ENCODE measurements at places on chromosomes 3 and 15. TPM values are rescaled to one million over a fixed set of nuclear protein-coding genes. Genes with fewer than 3 reads are reported as not detected.

GRCh38 chr3:13666227-13666619, 117.3 kb downstream of the FBLN2 start:
- DNase-seq, result no peak

The RGMA gene
- total RNA-seq, result 3.6 TPM

DNA sequence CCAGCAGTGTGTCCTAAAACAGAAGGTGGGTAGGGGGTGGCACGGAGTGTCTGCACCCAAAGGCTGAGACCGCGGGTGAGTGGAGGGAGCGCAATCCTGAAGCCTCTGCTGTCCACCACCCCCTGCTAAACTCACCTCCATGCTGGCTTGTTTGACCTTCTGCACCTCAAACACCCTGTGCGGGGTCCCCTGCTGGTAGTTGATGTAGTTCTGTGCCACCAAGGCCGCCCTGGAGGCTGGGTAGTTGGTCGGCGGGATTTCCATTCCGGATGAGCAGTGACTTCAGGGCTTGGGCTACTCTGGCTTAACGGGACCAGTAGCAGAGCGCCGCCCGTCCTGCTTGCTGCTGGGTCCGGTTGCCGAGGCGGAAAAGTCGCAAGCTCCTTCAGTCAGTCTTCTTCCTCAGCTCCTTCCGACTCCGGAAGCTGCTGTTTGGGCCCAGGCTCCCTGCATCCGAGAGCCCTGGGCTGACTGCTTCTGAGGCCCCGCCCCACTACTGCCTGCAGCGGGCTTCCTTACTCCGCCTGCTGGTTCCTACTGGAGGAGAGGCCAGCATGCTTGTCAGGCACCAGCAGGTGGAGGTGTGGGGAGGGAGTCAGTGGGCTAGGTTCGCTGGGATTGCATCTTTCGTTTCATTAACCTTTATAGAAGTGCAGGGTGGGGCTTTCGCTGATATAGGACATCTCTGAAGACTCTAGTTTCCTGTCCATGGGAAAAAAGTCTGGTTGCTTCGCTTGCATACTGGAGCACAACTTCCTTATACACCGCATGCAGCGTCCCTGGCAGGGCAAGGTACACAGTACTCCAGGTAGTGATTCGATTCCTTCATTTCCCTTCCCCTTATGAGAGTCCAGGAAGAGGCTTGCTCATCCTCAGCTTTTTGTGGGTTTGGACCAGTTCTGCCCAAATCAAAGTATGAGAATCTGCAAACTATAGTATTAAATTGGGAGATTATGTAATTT, at the start of gene LXN:
TSS of gene LXN (minus strand) at position 434 of the 962 bp plus-strand sequence. CDS start at position 264, 170 bp downstream.
- no peak for DNase-seq

The PLIN1 gene
- total RNA-seq, result not detected

GRCh38 chr15:68559345-68560310, 19.2 kb upstream of the CORO2B start:
- DNase-seq, result peak; percentile 77

- DNase-seq, result no peak
These were observed 179.1 kb downstream of the NTRK3 start for GRCh38 chr15:88077296-88078020.

The FSTL1 gene
- 1,532 TPM for total RNA-seq

- DNase-seq, result no peak
These were observed 205.7 kb upstream of the ROBO1 start for GRCh38 chr3:79973482-79973881.

DNA sequence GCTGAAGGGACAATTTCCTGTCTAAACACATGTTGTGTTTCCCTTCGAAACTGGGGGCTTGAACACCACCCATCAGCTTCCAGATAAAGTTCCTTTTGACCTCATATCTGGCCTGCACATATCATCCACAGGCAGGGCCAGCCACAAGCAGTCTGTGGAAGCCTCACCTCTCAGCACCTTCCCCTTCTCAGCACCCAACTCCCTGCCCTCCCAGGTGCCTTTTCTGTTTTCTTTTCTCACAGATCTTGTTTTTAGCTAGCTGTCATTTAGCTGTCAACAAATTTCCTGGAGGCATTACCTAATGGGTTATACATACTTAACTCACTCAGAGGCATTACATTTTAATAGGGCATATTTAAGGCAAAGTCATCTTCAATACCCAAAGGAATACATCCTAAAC, 93.9 kb downstream of the SEMA6D start:
- DNase-seq, result no peak

The CHRD gene
- total RNA-seq, result 0.26 TPM

The LRRN1 gene
- not detected for total RNA-seq

The SI gene
- not detected for total RNA-seq

DNA sequence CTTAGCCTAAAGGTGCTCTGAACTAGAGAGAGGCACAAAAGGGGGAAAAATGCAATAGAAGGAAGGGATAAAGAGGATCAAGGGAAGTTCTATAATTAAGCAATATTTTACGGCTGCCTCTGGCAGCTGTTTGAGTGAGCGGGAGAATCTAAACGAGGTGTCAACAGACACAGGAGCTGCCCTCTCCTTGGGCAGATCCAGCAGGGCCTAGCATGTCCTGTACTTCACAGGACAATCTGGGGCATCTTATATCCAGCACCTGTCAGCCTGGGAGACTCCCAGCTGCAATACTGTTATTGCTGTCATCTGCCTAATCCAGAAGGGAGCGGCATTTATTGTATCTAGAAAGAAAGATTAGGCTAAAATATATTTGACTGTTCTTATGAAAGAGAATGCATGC, 68.9 kb downstream of the WWTR1 start:
- DNase-seq, result no peak

DNA sequence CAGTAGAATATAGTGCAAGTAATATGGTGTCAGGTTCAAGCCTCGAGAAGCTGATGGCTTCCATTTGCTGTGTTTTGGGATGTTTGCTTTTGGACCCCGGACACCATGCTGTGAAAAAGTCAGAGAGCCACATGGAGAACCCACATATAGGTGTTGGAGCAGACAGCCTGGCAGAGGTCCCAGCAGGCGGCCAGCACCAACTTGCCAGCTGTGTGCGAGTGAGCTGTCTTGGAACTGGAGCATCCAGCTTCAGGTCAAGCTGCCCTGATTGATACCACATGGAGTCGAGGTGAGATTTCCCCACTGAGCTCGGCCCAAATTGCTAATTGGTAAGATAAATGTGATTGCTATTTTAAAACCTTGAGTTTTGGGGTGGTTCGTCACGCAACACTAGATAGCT, 185.7 kb upstream of the TBL1XR1 start:
- no peak for DNase-seq

DNA sequence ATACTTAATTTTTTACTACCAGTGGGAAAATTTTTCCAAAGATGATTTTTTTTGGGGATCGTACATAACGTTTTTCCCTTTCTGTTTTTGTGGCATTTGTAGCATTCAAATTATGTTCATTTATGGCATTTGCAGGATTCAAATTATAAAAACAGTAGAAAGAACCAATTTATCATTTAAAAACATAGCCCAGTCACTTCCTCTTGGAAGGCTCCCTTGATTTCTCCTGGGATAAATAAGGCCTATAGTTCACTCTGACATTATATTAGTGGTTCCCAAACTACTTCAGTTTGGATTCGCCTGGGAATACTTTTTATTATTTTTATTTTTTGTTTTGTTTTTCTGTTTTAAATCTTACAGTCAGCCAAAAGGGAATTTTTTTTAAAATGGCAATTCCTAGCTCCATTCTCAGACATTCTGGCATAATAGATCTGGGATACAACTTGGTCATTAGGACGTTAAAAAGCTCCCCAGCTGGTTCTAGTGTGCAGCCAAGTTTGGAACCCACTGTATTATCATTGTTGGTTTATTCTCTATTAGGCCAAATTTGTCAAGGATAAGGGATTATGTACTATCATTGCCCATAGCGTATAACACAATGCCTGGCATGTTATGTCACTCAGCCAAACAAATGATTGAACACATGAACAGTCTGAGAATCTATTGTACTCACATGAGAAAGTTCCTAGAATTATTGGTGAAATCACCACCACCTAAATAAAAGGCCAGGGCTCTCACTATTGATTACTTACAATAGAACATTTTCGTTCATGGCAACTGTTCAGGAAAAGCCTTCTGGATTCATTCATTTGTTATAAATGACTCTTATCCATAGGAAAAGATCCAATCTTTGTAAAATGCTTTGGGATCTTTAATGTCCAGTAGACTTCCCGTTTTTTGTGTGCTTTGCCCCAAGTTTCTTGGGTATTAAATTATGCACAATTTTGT, 28.9 kb downstream of the RARB start:
- no peak for DNase-seq

DNA sequence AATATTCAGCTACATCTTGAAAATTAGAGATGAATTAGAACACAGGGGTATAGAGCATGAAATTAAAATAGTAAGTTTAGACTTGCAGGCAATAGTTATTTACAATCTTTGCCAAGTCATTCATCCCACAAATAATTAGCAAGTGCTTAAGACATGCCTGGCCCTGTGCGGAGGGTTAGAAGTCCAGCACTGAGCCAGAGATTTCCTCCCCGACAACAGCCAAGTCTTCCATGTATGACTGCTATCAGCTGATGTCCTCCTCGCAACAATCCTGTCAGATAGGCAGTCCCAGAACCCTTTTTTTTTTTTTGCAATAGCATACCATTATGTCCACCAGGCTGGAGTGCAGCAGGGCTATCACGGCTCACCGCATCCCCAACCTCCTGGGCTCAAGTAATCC, 14.6 kb downstream of the SIN3A start:
- DNase-seq, result no peak

The SLC35G2 gene
- 39.4 TPM for total RNA-seq

GRCh38 chr3:191493336-191493735, 32.4 kb downstream of the PYDC2 start:
- no peak for DNase-seq

The GOLGA8O gene
- not detected for total RNA-seq

The MRAS gene
- 75.6 TPM for total RNA-seq

The CFAP100 gene
- not detected for total RNA-seq

- no peak for DNase-seq
These were observed 437.9 kb upstream of the GOLIM4 start for GRCh38 chr3:168533600-168533999.

- no peak for DNase-seq
These were observed 32.4 kb upstream of the ALCAM start for GRCh38 chr3:105334138-105334882.

DNA sequence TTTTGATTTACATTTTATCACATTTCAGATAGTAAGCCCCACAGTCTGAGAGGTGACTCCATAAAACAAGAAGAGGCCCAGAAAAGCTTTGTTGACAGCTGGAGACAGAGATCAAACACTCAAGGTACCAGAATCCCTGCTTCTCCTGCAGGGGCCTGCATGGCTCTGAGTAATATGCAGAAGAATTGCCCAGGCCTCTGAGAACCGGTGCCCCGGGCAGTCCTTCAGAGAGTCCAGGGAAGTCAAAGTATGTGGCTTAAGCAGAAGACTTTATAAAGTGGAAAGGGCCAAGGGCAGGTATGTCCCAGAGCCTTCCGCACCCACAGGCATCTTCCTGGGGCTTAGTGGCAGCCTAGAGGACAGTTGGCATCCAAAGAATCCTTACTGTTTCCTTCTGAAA, 12.8 kb downstream of the ATRIP start:
- no peak for DNase-seq

GRCh38 chr15:69138963-69139362, 21.5 kb upstream of the GLCE start:
- DNase-seq, result no peak

- DNase-seq, result no peak
These were observed 10.9 kb downstream of the CCR5 start for GRCh38 chr3:46381625-46382024.

GRCh38 chr3:178419071-178419470, 117.2 kb upstream of the KCNMB2 start:
- DNase-seq, result no peak

DNA sequence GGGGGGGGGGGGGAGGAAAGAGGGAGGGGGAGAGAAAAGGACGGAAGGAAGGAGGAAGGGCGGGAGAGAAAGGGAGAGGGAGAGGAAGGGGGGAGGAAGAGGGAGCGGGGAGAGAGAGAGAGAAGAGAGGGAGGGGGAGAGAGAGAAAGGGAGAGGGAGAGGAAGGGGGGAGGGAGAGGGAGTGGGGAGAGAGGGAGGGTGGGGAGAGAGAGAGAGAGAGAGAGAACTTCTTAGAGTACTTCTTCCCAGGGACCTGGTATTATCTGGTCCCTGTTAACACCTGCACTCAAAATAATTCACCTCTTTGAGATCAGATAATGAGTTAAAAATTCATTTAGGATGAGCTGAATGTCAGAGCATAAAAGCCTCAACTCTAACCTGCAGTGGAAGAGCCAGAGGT, 1.1 kb downstream of the SEC13 start:
- DNase-seq, result no peak

The UROC1 gene
- total RNA-seq, result not detected

DNA sequence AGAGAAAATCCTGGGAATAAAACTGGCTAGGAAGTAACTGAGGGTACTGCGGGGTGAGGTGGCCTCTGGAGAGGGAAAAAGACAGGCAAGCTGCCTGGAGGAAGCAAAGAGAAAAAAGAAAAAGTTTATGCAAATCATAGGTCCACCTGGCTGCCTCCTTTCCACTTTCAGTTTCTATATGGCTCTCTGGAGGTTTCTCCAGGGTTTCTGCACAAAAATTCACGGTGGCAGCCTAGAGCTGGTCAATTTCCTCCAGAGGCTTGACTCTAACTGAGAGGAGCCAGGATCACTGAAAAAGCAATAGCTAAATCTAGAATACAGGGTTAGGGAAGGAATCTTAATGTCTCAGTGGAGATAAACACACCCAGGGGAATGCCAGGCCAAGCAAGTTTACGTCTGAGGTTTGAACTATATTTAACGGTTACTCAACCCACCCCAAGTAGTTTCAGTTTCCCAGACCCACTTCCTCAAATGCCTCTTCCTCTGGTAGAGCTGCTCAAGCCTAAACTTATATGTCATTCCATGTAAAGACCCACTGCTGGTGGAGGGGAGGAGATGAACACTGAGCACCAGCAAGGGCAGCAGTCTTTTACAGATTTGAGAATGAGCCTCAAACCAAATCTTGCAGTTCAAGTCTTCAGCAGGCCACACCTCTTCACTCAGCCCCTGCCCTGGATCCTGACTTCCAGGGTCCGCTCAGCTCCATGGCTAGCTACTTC, 5.7 kb downstream of the LYSMD2 start:
- DNase-seq, result no peak

DNA sequence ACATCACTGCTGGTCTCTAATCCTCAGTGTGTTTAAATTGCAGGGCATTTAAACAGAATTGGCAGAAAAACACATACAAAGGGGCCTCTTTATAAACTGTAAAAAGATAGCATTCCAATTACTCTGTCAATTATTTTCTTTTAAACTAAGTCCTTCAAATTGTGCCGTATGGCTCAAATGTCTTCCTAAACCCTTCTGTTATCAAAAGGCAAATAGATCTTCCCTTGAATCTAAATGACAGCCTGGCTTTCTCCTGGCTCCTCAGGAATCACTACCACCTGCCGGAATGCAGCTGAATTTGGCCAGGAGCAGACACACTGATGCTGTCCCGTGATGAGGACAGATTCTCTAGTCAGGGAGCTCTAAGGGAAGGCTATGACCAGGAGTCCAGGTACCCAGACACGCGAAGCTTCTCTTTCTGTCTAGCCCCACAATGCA, 85.6 kb downstream of the IGF2BP2 start:
- DNase-seq, result no peak

The PRR23C gene
- not detected for total RNA-seq

GRCh38 chr15:89105147-89105546, 16.9 kb downstream of the ABHD2 start:
- peak; percentile 81 for DNase-seq

The CEP97 gene
- 20.8 TPM for total RNA-seq

The C2CD4A gene
- total RNA-seq, result not detected

GRCh38 chr3:118949113-118949760, 85.4 kb downstream of the IGSF11 start:
- no peak for DNase-seq

Data from SJSA1 (cell line).